ENCODE measurements at places on chromosomes 5 and 9.
A peak's percentile ranks its signal among the peaks of the same experiment; 100 is the strongest.

- peak; percentile 87 for DNase-seq
These were observed 652.3 kb upstream of the FTMT start for GRCh38 chr5:121199216-121199999.

GRCh38 chr5:177600508-177601018 lies 631 bp downstream of the B4GALT7 start:
- no peak for DNase-seq

GRCh38 chr9:10661994-10662393 lies 49.2 kb upstream of the PTPRD start:
- no peak for DNase-seq

DNA sequence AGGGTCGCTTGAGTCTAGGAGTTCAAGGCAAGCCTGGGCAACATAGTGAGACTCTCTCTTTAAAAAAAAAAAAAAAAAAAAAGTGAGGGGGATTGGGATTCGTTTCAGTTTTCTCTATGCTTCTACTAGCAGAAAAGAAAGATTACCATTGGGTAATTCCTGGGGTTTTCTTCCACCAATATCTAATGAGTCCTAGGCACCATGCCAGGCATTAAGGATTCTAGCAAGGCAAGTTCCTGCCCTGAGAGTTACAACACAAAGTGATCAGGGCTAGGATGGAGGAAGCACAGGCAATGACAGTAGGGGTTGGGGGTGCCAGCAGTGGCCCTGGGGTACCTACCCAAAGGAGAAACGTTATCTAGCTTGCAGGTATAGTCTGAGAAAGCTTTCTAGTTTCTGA lies 90.8 kb downstream of the PCDH1 start:
- peak; percentile 9 for DNase-seq

GRCh38 chr9:77011973-77012821 lies 7.3 kb upstream of the FOXB2 start:
- DNase-seq = no peak

GRCh38 chr5:131716650-131717049 lies 80.2 kb downstream of the FNIP1 start:
- DNase-seq = no peak

GRCh38 chr9:126108240-126108639 lies 218.4 kb upstream of the MVB12B start:
- DNase-seq = no peak

- DNase-seq = no peak
These were observed 73.0 kb upstream of the OLFM1 start for GRCh38 chr9:135014311-135015010.

DNA sequence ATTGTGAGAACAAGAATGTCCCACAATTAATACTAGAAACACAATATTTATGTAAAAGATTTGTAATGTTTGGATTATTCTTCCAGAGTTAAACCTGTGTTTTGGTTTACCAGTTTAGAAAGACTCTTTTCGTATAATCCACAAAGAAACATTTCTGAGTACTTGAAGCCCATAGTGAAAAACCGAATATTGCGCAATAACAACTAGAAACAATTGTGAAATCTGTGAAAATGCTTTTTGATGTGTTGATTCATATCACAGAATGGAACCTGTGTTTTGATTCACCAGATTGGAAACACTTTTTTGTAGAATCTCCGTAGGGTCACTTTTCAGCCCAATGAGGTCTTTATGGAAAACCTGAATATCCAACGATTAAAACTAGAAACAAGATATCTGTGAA lies 386.2 kb downstream of the PRDM9 start:
- no peak for DNase-seq

GRCh38 chr9:123339666-123340510 lies 16.1 kb upstream of the CRB2 start:
- no peak for DNase-seq

DNA sequence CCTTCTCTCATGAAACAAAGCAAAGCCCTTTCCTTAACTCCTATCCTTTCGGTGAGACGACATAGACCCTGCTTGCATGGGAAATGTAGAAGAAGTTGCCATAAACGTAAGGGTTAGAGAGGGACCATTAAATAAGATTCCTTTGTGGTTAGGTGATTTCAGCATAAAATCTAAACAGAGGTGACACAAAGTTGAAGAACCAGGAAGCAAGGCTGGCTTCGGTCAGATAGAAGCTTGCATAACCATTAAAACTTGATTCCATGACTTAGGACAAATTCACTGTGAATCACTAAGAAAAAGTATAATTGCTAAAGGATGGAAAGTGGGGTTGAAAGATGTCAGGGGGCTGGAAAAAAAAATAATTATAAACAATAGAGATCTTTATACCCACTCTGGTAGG lies 30.9 kb upstream of the ABLIM3 start:
- DNase-seq = no peak

- DNase-seq = no peak
These were observed 16.1 kb downstream of the GSN start for GRCh38 chr9:121283856-121284732.

DNA sequence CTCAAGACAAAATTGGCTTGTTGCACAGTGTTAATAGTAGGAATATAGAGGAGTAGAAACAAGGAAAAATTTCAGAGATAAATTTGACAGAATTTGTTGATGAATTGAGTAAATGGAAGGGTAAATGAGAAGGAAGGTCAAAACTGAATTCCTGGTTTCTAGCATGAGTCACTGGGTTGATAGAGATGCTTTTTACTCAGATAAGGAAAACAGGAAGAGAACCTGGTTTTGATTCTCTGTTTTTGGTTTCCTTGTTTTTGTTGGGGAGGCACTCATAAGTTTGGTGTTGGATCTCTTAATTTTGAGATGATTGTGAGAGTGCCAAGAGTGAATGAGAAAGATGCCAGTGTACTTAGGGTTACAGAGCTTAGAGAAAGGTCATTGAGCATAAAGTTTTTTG lies 7.1 kb downstream of the LRRC70 start:
- no peak for DNase-seq

DNA sequence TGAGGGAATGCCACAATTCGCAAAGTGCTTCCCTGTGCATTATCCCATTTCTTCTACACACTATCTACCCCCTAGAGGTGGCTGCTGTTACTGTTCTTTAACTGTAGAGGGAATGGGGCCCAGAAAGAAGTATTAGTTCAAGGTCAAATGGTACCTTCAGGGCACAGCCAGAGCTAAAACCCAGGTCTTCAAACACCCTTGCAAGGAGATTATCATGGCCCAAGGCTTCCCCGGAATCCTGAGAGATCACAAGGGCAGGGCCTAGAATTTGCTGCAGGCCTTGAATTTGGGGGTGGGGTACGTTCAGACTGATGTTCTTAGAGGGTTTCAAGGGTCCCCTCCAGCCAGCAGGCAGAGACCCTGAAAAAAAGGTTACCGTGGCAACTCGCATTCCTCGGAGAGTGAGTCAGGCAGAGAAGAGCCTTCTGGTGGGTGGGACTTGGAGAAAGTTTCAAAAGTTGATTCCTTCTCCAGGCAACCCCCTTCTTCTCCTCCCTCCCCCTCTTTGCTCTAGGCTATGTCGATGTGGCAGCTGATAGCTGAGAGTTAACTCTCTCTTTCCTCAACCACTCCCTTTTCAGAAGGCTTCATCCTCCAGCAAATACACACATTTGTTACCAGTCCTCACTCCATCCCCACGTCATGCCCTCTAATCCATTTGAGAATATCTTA lies 1.9 kb downstream of the SPARC start:
- peak; percentile 94 for DNase-seq

- DNase-seq = no peak
These were observed 232.1 kb downstream of the MAN2A1 start for GRCh38 chr5:109921735-109922380.

GRCh38 chr5:150219861-150220260 lies 30.0 kb downstream of the SLC6A7 start:
- no peak for DNase-seq

DNA sequence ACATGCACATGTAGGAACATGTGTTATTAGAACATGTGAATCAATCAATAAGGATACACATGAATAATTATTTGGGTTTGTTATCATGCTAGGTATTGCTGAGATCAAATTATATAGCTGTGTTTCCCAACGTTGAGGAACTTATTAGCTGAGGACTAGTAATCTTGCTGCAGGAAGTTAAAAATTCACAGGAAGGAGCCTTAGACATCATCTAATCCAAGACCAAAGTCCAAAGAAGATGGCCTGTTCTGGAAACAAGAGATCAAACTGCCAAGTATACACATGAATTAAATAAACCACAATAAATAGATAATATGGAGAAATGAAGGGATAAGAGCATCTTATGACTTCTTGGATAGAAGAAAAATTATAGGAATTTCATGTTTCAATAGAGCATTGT lies 19.9 kb downstream of the POU5F2 start:
- DNase-seq = no peak

GRCh38 chr9:86275962-86276361 lies 6.4 kb downstream of the ISCA1 start:
- no peak for DNase-seq

GRCh38 chr5:178555771-178556211 lies 34.4 kb downstream of the COL23A1 start:
- no peak for DNase-seq

DNA sequence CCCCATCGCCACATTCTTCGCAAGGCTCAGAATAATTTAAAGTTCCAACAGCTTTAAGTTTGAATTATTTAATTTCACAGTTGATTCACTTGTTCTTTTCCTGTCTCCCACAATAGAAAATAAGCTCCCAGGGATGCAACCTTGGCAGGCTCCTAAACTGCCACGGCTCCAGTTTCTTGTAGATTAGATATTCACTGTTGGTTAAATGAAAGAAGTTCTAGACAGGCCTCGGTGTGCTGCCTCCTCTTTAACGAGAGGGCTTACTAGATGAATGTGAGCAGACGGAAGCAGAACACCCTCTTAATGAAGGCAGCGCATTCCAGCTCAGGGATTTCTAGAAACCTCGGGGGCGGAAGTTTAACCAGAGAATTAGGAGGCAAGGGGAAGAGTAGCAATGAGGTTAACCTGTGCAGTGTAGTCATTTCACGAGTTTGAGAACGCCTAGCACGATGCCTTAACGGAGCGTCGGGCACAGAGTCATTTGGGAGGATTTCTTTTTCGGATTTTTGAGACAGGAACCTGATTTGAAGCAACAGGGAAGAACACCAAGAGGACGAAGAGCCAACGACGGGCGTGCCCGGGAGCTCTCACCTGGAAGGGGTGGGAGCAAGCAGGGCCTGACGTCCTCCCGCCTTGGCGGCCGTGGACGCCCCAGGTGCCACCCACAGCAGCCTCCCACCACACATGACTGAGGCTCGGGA lies 637 bp upstream of the SMC5 start:
- DNase-seq = peak; percentile 18

DNA sequence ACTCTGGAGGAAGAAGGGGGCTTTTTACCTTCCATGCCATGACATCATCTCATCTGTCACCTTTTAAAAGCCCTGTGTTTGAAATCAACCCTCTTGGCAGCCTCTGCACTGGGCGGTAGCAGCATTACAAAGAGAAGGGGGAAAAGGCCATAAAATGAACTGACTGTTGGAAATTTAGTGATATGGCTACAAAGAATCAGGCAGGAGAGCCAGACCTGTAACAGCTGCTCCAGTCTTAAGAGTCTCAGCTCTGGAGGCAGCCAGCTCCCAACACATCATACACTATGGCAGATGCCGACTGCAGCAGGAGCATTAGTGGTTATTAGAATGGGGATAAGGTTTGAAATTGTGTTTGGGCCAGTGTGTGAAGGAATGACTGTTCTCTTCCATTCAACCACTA lies 257.5 kb downstream of the DMAC1 start:
- DNase-seq = no peak

DNA sequence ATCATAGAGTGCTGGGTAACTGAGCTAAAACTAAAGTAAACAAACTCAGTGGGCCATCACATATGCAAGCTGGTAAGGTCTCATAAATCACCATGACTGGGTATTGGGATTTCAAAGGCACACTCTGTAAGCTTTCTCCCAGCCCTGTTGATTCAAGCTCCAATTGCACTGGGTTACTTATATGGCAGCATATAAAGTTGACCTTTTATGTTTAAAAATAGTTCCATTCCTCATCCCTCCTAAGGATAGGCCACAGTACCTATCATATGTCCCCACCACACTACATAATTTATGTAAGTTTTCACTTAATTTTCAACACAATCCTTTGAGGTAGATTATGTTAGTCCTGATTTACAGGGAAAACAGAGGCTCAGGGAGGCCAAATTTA lies 438.4 kb downstream of the RAB3C start:
- no peak for DNase-seq

DNA sequence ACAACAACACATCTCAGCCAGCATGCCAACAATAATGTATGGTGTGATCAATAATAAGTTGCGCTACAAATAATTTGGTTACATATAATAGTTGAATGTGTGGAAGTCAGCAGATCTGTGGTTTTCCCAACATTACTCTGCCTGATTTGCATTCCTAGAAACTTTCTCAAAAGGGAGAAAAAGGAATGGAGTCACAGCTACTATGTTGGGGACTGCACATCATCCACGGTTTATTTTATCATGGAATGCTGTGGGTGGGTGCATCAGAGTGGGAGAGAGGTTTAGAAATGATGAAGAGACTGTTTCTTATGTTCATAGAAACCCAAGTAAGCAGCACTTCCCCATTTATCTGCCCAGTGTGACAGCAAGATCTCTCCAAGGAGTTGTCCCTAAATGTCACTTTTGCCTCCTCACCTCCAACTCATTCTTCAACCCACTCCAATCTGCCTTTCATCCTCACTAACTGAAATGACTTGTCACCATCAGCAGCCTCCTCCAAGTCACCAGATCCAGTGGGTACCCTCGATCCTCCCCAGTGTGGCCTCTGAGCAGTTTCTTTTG lies 2.8 kb upstream of the SPOCK1 start:
- DNase-seq = no peak

DNA sequence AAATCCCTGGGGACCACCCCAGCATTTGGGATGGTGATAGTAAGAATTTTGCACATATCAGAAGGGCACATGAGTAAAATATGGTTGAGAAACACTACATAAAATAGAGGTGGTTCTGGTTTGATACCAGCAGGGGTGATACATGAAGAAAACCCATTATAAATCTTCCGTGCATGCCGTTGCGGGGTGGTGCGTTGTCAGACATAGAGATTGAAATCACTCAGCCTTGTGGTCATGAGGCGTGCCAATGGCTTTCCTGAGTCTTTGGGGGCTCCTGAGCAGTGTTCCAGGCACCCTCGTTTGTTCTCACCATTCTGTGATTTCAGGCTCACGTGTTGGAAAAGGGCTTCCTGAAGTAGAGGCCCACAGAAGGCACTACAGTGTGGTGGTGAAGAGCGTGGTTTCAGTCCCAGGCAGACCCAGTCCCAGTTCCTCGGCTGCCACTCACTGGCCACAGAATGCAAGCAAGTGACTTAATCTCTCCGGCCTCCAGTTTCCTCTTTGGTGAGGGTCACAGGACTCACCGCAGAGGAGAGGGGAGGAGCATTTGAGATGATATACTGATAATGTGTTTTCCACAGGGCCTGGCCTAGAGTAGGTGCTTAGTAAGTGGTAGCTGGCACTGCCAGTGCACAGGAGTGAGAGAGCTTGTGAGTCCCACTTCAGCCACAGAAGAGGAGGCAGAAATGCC lies 20.5 kb upstream of the GLRX start:
- DNase-seq = peak; percentile 65

GRCh38 chr5:1914471-1914870 lies 31.7 kb upstream of the IRX4 start:
- no peak for DNase-seq

GRCh38 chr9:73824671-73825070 lies 672.5 kb upstream of the RORB start:
- no peak for DNase-seq
